T-helper 2 cell (primary cell): ENCODE measurements at places on chromosomes 13 and 19.
A peak's percentile ranks its signal among the peaks of the same experiment; 100 is the strongest.

DNA sequence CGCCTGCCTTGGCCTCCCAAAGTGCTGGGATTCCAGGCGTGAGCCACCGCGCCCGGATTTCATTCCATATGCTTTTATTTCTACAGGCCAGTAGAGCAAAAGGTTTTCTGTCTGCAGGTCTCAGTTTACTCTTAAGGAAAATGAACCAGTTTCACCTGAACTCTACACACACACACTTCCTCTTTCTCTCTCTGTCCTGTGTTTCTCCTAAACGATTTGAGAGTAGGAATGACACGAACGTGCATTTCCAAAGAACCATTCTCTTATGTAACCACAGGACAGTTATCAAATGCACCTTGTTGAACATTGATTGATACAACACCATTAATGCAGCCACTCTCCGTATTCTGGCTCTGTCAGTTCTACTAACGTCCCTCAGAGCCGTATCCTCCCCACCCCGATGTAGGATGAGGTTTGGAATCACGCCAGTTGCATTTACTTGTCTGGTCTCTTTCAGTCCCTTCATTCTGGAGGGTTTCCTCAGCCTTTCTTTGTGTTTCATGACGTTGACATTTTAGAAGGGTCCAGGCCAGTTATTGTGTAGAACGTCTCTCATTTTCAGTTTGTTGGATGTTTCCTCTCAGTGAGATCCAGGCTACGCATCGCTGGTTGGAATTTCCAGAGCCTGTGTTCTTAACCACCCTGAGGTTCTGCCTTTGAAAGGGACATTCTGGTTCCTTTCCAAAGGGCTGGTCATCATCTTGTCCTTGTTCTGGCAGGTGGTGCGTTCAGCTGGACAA lies 36.0 kb downstream of the BICRA start:
- no peak for DNase-seq

DNA sequence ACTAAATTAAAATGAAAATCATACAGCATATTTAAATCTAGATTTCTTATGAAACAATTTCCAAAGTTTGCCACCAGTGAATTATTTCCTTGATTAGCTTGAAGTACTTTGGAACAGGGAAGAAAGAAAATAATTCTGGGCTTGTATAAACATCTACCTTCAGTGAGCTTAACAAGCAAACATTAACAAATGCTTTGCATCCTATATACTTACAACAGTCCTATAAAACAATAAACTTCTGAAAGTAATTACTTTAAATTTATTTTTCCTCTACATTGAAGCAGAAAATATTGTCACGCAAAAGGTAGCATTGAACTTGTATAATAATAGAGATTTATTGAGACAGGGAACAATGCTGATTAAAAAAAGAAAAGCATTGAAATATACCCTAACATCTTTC lies 164.8 kb downstream of the DACH1 start:
- DNase-seq: no peak

DNA sequence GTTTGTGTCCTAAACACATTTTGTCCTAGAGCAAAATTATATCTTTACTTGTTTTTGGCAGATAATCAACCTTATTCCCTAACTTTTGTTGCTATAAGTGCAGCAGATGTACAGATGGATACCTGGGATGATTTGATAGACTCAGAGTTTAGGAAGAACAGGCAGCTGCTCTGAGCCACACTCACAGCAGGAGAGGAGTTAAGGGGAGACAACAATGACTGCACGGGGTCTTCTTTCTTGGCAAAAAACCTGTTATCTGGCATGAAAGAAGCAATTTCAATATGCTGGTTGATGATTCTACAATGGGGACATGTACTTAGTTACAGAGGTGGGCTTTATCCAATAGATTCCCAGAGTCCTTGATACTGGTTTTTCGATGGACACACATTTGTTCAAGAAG lies 258.9 kb upstream of the PCDH9 start:
- no peak for DNase-seq

DNA sequence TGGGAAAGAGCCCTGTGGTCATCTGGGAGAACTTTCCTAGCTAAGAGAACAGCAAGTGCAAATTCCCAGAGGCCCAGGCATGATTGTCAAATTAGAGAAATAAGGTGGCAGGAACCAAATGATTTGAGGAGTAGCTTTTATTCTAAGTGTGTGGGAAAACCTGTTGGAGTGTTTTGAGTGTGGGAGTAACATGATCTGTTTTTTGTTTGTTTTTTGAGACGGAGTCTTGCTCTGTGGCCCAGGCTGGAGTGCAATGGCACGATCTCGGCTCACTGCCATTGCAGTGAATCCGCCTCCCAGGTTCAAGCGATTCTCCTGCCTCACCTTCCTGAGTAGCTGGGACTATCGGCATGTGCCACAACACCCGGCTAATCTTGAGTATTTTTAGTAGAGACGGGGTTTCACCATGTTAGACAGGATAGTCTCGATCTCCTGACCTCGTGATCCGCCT lies 2.4 kb downstream of the SAE1 start:
- DNase-seq: no peak

DNA sequence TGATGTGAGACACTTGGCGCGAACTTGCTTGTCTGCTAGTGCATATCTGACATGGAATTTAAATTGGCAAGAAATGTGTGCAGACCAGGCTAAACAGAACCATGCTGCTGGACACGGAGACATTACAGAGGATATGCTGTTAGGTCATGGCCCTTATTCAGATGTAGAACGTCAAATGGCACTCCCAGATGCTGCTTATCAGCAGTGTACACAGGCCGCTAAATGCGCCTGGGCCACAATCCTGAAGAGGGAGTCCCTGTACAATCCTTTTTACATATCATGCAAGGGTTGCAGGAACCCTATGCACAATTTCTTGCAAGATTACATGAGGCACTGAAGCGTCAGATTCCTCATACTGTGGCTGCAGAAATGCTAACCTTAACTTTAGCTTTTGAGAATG lies 9.3 kb downstream of the ZNF350 start:
- DNase-seq: no peak

DNA sequence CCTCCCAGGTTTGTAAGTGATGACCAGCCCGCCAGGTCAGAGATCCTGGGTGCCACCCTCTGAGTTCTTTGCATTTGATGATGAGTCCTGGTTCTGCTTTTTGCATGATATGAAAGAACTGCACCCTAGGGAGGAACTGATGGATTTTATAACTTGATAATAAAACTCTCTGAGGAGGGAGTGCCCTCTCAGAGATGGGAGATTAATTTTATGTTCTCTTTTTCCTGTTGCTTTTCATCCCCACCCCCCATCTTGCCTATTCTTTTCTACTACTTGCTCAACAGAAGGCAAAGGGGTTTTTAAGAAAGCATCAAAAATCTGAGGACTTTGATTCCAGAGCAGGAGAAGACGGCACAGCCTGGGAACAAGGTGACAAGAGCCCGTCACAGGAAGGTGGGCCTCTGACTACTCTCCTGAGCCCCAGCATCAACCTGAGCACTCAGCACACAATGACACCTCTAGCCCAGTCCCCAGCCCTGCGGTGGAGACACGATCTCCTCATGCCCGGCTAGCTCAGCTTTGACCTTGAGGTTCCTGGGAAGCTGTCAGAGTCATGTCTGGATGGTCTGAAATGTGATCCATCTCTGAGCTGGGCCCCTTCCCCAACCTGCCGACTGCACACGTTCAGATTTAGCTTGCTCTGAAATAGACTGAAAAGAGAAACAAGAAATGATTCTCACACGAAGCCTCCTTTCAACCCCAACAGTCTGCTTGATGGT lies 69.1 kb downstream of the SIAH3 start:
- no peak for DNase-seq

GRCh38 chr13:41365631-41366030 lies 54.6 kb downstream of the NAA16 start:
- DNase-seq: no peak

- peak; percentile 20 for DNase-seq
These were observed 1.2 kb downstream of the AKT1S1 start for GRCh38 chr19:49875857-49876421.

- DNase-seq: no peak
These were observed 871 bp upstream of the CCER2 start for GRCh38 chr19:38912600-38913514.

GRCh38 chr13:95038949-95039348 lies 262.3 kb downstream of the ABCC4 start:
- no peak for DNase-seq

- DNase-seq: no peak
These were observed 606.5 kb downstream of the UQCRFS1 start for GRCh38 chr19:28606269-28607032.

GRCh38 chr13:31369213-31369612 lies 169.4 kb downstream of the B3GLCT start:
- no peak for DNase-seq

GRCh38 chr13:87080100-87080779 lies 590.9 kb upstream of the SLITRK5 start:
- no peak for DNase-seq

- peak; percentile 28 for DNase-seq
These were observed 12.7 kb downstream of the FOXO1 start for GRCh38 chr13:40653527-40654318.

- DNase-seq: no peak
These were observed 414.9 kb downstream of the COG6 start for GRCh38 chr13:40070357-40070756.

DNA sequence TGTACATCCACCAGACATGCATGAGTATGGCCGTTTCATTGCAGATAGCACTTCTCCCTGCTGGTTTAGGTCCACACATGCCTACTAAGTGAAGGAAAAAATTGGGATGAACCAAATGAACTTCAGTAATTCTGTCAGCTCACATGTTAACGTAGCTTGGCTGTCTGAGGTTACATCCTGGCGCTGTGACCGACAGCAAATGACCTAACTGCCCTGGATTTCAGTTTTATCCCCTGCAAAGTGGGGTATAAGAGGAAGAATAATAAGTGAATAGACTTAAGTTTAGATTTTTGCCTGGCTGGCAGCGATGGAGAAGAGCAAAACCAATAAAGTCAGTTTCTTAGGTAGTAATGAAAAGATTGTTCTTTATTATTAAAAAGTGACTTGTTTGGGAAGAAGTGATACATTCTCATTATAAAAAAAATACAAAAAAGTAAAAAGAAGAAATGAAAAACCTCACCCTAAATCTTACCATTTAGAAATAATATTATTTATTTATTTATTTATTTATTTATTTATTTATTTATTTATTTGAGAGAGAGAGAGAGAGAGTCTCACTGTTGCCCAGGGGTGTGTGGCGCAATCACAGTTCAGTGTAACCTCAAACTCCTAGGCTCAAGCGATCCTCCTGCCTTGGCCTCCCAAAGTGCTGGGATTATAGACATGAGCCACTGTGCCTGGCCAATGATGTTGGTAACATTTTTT lies 4.2 kb upstream of the RNF113B start:
- DNase-seq: no peak

DNA sequence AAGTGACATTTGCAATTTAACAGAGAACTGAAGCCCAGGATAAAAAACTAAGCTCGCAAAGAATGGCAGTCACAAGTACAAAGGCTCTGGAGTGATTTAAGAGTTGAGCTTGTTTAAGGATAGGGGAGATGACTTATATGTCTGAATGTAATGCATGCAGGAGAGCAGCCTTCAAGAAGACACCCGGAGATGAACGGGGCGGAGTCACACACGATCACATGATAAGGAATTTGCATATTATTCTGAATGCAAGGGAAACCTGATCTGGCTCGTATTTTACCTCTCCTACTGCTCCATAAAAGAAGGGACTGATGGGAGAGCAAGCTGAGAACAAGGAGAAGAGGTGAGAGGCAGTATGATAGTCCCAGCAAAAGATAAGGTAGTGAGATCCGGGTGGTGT lies 12.9 kb downstream of the TBC1D4 start:
- no peak for DNase-seq

- DNase-seq: no peak
These were observed 223.6 kb downstream of the TM9SF2 start for GRCh38 chr13:99724633-99725517.

DNA sequence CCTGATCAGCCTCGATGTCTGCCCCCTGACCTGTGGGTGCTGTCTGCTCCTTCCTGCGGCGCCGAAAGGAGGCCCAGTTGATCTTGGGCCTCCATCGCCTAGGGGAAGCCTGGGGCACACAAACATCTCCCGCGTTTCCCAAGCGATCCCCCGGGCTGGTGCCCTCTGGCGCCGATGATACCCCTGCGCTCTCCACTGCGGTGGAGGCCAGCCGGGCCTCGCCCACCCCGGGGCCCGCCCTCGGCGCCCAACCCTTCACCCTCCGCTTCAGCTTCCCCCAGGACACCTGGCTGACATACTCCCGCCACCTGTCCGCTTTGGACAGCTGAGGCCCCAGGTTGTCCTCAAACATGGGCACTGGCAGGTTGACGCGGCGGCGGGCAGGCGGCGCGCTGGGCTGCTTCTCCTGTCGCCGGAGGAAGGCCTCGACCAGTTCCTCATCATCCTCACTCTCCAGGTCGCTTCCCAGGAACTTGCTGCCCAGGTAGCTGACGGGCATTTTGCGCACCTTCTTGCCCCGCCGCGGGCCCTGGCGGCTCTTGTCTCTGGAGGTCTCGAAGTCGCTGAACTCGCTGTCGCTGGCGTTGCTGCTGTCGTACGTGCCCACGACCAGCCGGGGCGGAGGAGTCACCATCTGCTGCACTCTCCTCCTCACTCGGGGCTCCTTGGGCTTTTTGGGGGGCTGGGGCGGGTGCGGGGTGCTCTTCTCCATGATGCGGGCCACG lies 1.3 kb downstream of the CCDC8 start:
- no peak for DNase-seq

DNA sequence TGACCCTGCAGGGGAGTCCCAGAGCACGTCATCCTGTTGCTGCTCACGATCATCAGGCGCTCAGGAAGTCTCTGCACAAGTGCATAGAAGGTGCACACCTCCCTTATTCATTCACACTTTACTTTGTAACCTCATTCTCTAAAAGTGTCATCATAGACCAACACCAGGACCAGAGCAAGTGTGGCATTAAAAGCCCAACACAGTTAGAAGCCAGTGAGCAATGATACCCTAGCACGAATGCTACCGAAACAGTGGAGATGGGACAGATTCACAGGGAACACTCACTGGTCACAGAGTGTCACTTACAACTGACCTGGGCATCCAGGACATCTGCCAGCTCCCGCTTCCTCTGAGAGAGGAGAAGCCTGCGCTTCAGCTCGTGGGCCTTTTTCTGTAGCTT lies 17.0 kb downstream of the HAUS8 start:
- no peak for DNase-seq

DNA sequence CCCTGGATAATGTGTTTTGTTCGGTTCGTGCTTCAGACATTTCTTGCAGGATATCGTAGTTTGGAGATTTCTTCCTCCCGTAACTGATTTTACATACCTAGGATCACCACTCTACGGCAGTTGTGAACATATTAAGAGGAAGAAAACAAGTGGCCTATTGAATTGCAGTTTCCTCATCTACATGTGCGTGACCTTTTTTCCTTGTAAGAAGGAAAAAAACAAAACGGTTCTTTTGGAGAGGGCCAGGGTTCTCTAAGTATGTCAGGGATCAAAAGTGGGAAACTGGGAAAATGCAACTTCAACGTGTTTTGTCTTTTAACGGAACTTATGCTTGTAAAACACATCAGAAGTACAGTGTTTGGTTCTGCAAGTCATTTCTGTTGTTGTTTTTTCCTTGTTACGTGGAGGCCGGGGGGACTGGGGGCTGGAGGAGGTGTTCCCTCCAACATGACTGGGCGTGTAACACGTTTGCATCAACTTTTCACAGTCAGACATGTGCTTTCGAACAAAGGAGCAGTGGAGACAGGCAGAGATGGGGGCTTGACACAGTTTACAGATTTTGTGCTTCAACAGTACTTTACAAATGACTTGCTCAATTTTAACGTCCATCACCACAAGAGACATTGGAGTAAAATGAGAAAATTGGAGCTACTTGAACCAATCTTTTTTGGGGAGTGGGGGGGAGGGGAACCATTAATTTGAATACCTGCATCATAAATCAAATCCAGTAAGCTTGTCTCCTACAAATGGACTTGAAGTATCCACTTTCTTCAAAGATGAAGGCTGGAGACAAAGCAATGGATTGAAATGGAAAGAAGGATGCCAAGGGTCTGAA lies 3.8 kb downstream of the ZC3H4 start:
- peak; percentile 90 for DNase-seq
